ENCODE measurements at places on chromosomes 7 and 10.

- DNase-seq: no peak
Observed at GRCh38 chr7:37054624-37055241, 330.4 kb upstream of the AOAH start.

- no peak for DNase-seq
Observed at GRCh38 chr7:12210179-12211053, 678 bp upstream of the TMEM106B start.

- DNase-seq: no peak
Observed at GRCh38 chr10:127186813-127187212, 9.6 kb downstream of the INSYN2A start.

DNA sequence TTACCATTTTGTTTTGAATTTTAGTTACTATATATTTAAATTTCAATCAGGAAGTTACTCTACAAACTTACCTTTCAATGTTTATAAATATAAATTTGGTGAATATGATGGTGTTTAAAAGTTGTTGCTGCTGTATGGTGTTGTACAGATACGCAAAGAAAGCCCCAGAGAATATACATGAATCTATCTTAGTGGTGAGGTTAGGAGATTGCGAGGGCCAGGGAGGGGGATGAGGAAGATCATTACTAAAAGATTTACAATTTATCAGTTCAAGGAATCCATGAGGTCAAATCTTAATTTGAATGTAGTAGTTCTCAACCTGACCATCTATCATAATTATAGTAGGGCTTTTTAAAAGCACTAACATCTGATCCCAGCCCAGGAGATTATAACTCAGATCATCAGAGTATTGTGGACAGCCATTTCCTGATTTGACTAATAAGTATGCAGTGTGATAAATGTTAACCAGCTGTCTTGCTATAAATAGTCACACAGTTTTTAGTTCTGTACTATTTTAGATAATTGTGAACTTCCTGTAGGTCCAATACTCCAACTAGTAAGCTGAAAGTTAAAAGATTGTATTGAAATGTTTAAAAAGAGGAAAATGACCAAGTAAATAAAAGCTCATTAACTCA, 23.6 kb downstream of the FAM3C start:
- no peak for DNase-seq

GRCh38 chr7:103810112-103810744, 179.2 kb downstream of the RELN start:
- DNase-seq: no peak

DNA sequence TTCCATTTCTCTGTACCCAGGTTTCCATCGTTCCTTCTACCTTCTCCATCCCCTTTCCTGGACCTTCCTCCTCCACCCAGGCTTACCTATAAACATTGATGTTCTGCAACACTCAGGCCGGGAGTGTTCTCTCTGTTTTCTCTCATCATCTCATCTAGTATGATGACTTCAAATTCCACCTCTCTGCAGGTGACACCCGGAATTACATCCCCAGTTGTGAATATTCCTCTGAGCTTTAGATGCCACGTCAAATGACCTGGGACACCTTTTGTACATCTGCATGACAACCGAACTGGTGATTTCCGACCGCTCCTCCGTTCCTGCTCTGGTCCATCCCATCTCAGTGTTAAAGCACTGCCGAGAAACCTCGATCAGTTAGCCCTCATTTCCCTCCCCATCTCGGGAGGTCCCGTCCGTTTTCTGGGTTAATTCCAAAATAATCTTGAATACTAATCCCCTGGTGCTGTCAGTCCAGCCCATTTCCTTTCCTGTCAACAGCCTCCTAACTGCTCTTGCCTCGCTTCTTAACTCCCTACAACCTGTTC, 76.7 kb upstream of the SAMD8 start:
- DNase-seq: no peak

- no peak for DNase-seq
Observed at GRCh38 chr10:1308173-1308961, 252.2 kb downstream of the WDR37 start.

DNA sequence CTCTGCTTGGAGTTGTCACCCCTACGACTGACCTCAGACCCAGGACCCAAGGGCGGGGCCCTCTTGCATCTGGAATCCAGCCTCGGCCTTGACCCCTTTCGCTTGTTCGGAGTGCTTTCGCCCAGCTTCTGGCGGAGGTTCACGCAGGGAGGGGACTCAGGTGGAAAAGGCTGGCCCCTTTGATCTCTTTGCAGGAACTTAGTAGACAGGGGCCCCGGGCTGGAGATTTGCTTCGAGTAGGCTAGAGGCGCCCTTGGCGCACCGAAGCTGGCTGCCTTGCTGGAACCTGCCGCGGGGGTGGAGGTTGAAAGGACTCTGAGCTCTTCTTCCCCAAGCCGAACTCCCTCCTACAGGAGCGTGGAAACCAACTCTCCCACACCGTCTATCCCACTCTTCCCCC, 255.1 kb downstream of the OTUD1 start:
- no peak for DNase-seq

DNA sequence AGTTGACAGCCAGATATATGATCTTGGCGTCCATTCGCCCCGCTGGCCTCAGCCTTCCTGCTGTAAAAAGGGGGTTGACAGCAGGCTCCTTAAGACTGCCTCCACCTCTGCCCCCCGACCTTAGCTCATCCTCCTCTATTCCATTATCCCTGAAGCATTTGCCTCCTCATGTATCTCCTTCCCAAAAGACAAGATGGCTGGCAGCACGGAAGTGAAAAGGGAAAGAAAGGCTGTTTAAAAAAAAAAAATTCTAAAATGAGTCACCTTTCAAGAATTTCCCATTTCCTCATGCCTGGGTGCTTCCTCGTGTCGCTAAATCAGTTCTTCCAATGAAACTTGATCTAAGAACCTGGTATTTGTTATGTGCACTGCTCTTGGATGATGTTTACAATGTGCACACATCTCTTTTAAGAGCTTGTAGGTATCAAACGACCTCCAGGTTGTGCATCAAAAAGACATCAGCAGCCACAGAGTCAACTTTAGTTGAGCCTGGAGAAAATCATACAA, 1.7 kb downstream of the SCRN1 start:
- DNase-seq: no peak
